ENCODE measurements at places on chromosomes 16 and 17. TPM values are rescaled to one million over a fixed set of nuclear protein-coding genes. Genes with fewer than 3 reads are reported as not detected.
A peak's percentile ranks its signal among the peaks of the same experiment; 100 is the strongest.

NRN1L gene
- polyA plus RNA-seq, result 1.5 TPM

- no peak for DNase-seq
Measured at GRCh38 chr16:60792437-60792836, 1243.8 kb downstream of the CDH8 start.

- no peak for DNase-seq
Measured at GRCh38 chr16:17019366-17019765, 451.4 kb downstream of the XYLT1 start.

DNA sequence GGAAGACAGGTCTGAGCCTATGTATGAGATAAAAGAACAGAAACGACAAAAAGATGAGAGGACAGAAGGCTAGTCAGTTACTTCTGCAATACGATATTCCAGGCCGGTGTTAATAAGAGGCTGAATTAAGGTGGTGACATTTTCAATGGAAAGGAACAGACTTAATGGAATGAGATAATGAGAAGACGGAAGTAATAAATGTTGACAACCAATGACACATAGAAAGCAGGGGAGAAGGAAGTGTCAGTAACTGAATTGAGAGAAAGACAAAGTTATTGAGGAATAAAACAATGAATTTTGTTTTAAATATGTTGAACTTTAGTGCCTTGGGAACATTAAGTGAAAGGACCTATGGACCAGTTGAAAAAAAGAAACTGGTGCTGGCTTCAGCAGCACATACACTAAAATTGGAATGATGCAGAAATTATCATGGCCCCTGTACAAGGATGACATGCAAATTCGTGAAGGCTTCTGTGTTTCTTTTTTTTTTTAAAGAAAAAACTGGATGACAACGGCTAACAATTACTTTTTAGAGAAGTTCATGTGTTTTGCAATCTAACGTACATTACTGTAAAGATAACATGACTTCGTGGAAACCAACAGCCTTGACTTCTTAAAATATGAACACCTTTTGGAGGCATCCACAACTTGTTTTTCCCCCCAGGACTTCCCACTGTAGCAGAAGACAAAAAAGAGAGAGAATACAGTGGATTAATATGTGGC, 18.5 kb upstream of the CPD start:
- DNase-seq, result no peak

- DNase-seq, result peak; percentile 55
Measured at GRCh38 chr17:43832976-43833829, at the start of gene MPP3. MPP3 (minus strand) TSS chr17:43833146; CDS start chr17:43831906, 1,240 bp downstream.
